Immature natural killer cell (primary cell): ENCODE measurements at places on chromosomes 4 and X. TPM values are rescaled to one million over a fixed set of nuclear protein-coding genes. Genes with fewer than 3 reads are reported as not detected.

Gene DIPK2B
- not detected for polyA plus RNA-seq

Gene MAGEA12
- polyA plus RNA-seq, result not detected

Gene ARR3
- polyA plus RNA-seq, result not detected

Gene TLR6
- 3.9 TPM for polyA plus RNA-seq

Gene RPS6KA6
- not detected for polyA plus RNA-seq

Gene NHSL2
- polyA plus RNA-seq, result 10.2 TPM

Gene DMRTC1B
- not detected for polyA plus RNA-seq

Gene UCP1
- not detected for polyA plus RNA-seq

Gene TLL1
- polyA plus RNA-seq, result not detected

Gene ARHGAP36
- not detected for polyA plus RNA-seq

Gene OPN1LW
- polyA plus RNA-seq, result not detected

Gene PLS3
- polyA plus RNA-seq, result 2.4 TPM

Gene HHIP
- not detected for polyA plus RNA-seq

Gene CENPVL3
- not detected for polyA plus RNA-seq

Gene ASB9
- not detected for polyA plus RNA-seq
